ENCODE measurements at places on chromosomes 7 and 10.

- DNase-seq, result no peak
These were observed 11.8 kb upstream of the MAP3K8 start for GRCh38 chr10:30422151-30422695.

DNA sequence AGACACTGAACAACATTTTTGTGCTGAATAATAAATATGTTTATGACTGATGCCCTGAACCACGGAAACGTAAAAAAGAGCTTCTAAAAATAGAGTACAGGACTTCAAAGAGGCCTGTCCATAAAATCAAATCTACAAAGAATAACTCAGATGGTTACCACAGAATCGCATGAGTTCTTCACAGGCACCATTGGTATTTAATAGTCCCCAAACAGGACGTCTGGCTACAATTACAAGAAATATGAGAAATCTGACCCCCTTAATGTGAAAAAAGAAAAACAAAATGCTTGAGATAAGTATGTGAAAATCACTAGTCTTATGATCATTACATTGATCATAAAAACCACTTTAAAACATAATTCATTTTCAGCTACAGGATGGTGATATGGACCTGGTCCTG, 20.8 kb downstream of the CYTH3 start:
- peak; percentile 56 for DNase-seq

DNA sequence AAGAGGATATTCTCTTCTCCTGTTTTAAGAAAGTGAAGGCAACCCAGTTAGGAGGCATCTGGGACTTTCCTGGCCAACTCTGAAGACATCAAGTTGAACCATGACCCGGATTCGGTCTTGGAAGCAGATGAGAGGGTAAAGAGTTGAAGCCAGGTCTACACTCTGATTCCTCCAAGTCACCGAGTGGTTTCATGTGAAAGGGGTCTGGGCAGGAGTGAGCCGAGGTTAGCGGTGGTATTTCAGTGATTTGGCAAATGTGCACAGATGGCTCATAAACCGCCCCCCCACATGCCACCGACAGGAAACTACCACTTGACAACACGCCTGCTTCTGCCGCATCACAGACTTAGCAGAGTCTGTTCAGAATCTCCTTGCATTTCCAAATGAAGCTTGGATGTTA, 11.4 kb upstream of the REPIN1 start:
- DNase-seq, result no peak

DNA sequence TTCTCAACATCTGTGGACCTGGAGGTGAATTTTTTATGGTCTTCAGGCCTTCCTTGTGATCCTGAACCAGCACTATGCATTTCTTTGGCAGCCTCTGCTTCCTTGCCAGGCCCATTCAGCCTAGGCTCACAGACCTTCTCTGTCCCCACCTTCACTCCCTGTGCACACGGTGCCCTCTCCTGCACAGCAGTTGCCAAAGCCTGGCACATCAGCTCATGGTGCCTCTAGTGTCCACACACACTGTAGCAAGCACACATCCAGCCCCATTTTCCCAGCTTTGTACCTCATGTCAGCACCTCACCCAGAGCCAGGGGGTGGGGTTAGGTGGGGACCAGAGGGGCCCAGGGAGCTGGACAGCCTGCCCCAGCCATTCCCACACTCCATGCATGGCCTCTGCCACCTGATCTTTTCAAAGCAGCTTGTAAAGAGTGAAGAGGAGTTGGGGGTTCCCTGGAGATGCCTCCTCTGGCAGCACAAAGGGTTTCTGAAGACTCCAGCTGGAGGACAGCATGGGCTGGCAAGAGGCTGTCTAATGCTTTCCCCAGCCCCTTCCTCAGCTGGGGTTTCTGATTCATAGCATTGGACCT, 57.9 kb upstream of the TMEM72 start:
- no peak for DNase-seq

GRCh38 chr7:129786825-129787563, 165.8 kb downstream of the UBE2H start:
- no peak for DNase-seq

DNA sequence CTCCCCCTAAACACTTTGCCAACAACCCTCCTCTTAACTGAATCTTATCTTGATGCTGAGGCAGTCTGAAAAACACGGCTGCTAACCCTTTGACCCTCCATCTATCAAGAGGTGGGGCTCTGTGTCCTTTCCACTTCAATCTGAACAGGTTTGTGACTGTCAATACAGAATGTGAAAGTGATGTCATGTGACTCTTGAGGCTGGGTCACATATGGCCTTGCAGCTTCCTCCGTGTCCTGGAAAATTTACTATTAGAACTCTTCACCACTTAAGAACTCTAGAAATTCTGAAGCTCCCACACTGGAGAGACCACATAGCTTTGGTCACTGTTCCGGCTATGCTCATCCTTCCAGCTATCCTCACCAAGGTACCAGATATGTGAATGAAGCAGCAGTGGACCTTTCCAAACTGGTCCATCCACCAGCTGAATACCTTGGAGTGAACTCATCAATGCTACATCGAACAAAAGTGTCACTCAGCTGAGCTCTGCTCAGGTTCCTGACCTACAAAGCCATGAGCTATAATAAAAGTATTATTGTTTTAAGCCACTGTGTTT, 30.7 kb upstream of the ASAH2 start:
- DNase-seq, result no peak
